ENCODE measurements at places on chromosomes 3 and 15.

DNA sequence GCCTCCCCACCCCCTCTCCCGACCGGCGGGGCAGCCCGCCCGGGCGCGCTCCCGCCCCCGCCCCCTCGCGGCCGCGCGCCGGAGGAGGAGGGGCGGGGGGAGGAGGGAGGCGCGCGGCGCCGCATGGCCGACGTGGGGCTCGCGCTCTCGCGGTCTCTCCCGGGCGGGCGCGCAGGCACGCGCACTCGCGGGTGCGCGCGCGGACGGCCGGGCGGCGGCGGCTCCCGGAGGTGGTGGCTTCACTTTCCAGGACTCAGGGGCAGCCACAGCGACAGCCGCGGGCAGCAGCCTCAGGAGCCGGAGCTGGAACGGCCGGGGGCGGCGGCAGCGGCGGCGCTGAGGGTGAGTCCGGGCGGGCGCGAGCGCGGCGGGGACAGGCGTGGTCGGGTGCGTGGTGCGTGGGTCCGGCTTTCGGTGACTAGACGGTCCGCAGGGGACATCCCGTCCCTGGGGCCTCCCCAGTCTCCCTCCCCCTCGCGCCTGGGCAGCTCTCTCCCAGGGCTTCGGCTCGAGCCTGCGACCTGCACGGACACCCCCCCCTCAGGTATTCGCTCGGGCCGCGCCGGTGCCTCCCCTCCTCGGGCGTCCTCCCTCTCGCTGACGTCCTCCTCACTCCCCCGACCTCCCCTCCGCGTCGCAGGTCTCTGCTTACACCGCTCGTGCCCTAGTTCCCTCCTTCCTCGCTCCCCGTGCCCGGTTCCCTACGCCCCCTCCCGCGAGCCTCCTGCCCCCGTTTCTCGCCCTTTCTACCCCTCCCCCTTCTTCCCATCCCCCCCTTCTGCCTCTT is at the start of gene UBE2E2:
Gene UBE2E2 (plus strand): TSS at position 407 of the 787 bp plus-strand sequence.
- no peak for DNase-seq

- DNase-seq, result no peak
Observed at GRCh38 chr3:11624161-11624560, 19.6 kb downstream of the VGLL4 start.

GRCh38 chr3:88226910-88227309 is 77.2 kb downstream of the C3orf38 start:
- DNase-seq, result no peak

DNA sequence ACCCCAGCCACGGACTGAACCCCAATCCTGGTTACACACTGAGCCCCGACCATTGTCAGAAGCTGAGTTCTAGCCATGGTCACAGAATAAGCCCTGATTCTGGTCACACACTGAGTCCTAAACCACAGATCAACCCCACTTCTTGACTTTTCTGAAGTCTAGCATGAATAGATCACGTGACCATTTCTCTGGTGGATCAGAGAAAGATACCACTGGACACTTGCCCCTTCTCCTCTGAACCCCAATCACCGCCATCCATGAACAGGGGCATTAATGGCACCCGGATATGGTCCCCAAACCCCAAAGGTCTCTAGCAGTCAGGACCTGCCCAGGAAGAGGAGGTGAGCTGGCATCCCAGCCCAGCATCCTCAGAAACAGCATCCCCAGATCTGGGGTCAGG is 9.1 kb downstream of the HCN4 start:
- DNase-seq, result no peak

GRCh38 chr3:176992978-176993377 is 204.3 kb downstream of the TBL1XR1 start:
- DNase-seq, result no peak

DNA sequence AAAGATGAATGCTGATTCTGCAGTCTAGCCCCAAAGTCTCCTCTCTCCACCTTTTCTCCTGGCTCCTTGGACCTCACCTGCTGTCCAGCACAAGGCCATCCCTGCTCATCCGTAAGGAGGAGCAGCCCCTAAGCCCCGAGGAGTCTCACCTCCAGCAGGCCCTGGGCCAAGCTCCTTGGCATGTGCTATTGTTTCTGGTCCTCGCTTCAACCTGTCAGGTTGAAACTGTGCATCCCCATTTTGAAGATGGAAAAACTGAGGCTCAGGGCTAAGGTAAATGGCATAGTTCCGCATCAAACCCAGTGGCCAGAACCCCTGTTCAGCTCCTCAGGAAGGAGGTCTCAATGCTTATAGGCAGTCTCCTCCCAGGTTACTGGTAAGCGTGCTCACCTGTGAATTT is 26.1 kb downstream of the CHDH start:
- no peak for DNase-seq

DNA sequence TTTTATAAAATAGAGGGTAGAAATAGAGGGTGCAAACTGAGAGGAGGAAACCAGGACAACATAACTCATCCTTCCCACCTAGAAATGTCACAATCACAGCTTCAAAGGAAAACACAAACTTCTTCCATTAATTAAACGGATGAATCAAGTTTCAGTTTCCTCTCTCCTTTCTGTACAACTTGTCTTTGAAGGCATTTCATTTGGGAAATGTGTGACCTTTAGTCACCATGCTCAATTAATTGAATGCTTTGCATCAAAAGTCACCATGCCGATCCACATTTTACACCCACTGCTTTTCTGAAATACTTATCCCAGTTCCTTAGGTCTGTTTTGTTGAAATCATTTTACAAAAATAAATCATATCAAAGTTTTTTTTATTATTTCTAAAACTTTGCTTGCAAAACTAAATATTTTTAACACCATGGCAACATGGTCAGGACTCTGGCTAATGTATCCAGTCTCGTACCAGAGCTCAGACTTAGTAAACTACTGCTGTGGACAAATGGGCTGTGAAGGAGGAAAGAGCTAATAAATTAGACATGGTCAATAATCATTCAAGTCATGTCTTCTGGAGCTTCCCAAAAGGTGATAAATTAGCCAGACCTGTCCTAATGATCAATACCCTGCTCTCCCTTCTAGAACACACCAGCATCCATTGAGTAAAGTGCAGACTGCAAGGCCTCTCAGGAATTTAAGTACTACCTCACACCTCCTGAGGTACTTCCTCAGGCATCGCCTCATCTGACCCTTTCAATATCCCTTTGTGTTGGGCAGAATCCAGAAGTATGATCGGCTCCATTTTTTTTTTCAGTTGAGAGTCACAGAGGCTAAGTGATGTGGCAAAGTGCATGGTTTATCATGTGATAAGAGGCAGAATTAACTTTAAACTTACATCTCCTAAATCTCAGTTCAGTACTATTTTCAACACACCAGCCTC is 161.3 kb downstream of the GREM1 start:
- no peak for DNase-seq

- DNase-seq, result no peak
Observed at GRCh38 chr3:160617636-160618035, 52.3 kb upstream of the KPNA4 start.

DNA sequence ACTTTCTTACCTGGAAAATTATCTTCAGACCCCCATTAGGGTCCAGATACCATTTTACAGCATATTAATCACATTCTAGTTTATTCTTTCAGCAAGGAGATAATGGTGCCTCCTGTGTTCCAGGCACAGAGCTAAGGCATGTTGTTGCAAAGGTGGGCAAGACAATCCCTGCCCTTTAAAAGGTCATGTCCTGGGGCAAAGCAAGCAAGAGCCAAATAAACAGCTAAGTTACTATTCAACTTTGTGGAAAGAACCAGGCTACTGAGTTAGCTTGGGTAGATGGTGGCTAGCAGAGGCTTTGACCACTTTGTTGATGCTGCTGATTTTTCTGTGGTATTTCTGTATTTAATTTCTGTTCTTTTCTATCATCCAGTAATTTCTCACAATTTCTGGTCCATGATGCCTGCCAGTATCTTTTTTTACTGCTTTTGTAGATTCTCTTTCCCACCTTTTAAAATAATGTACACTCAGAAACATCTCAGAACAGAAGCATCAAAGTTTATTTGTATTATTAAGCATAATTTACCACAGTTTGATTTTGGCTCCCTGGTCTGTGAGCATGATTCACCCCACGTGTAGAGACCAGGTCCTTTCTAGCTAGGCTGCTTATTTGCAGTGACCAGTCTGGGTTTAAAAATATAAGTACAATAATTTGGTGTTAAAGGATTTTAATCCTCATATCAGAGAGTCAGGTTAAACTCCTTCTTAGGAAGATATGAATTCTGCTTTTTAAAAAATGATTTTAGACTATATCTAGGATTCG is 71.5 kb downstream of the LRRC28 start:
- no peak for DNase-seq

DNA sequence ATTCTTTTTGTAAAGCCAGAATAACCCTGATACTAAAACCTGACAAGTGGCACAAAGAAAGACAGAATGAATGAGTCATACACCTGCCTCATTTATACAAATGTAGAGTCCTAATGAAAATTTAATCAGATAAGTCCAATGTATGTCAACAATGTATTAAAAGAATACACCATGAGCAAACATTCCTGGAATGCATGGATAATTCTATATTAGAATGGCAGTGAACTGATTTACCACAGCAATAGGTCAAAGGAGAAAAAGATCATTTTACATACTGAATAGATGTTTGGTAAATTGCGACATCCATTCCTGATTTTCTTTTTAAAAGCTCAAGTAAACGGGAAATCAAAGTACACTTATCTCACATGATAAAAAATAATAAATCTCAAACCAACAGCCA is 11.2 kb upstream of the LOXL1 start:
- no peak for DNase-seq

GRCh38 chr3:156620260-156620659 is 54.1 kb upstream of the TIPARP start:
- DNase-seq, result peak; percentile 19

- DNase-seq, result no peak
Observed at GRCh38 chr3:125250973-125251372, 38.4 kb upstream of the SLC12A8 start.

DNA sequence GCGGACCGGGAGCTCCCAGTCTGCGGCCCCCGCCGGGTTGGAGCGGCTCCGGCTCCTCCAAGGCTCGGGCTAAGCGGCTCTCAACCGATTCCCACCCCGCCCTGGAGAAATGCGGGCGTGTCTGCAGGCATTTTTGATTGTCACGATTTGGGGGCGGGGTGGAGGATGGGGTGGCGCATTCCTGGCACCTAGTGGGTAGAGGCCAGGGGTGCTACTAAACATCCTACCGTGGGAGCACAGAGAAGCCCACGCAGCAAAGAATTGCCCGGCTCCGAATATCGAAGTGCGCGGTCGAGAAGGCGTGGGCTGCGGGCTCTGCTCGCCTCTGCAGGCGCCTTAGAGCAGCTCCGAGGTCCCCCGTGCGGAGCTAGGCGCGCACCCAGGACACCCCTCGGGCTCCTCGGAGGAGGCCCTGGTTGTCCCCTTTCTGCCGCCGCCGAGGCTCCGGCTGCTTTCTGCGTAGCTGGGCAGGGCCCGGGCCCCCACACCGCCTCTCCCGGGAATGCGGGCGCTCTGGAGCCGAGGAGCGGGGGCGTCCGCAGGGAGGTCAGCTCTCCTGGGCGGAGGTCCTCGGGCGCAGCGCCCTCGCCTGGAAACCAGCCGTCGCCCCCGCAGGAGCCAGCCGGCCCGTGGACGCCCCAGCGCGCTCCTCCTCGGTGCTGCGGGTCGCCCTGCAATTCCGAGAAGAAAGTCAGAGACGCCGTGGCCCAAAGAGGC is 16.5 kb upstream of the LAMP3 start:
- peak; percentile 44 for DNase-seq

- no peak for DNase-seq
Observed at GRCh38 chr15:52164631-52165265, 26.4 kb downstream of the GNB5 start.

- no peak for DNase-seq
Observed at GRCh38 chr3:153657046-153657445, 464.1 kb upstream of the ARHGEF26 start.

DNA sequence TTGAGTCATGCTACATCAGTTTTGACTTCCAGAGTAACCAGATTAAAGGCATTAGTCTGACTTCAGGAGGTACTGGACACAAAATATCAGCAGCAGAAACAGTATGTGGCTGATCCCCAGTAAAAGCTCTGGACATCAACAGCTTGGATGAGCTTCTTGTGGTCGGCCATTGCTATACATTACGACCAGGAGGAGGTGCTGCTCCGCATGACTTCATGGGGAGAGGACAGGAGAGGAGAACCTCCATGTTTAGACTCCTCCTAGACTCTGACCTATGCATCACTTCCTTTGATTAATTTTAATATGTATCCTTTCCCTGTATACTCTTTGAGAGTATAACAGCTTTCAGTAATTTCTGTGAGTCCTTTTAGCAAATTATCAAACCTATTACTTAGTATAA is 285.6 kb upstream of the ARHGEF26 start:
- no peak for DNase-seq

DNA sequence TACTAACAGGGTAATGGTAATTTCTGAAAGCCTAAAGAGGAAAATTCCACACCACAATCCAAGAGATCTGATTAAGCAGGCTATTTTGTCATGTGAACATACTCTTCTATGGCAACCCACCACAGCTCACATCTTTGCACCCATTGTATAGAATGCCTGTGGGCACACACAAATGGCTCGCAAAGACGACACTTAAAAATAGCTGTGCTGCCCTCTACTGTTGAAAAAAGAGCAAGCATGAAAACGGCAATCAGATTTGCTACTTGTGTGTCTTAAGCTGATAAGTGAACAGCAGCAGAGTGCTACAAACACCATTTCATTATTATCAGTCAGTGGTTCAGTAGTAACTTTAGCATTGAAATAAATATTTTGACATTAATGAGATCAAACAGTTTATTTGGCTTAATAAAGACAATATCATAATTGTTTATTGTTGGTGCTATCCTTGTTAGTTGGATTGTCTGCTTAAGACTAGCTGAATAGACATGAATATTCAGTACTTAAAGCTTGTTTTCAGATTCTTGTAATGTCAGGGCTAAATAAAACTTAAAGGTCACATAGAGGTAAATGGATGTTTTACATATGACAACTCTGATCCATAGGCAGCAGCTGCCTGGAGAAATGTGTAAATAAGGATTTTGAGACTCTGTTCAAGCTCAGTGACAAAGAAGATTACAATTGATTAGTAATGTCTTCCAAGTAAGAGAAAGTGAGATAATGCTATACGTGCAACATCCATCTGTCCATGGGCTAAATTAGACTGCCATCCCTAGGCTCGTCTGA is 199.1 kb downstream of the LRRN1 start:
- DNase-seq, result peak; percentile 8

GRCh38 chr15:34625007-34625406 is 41.6 kb upstream of the GOLGA8B start:
- DNase-seq, result no peak

DNA sequence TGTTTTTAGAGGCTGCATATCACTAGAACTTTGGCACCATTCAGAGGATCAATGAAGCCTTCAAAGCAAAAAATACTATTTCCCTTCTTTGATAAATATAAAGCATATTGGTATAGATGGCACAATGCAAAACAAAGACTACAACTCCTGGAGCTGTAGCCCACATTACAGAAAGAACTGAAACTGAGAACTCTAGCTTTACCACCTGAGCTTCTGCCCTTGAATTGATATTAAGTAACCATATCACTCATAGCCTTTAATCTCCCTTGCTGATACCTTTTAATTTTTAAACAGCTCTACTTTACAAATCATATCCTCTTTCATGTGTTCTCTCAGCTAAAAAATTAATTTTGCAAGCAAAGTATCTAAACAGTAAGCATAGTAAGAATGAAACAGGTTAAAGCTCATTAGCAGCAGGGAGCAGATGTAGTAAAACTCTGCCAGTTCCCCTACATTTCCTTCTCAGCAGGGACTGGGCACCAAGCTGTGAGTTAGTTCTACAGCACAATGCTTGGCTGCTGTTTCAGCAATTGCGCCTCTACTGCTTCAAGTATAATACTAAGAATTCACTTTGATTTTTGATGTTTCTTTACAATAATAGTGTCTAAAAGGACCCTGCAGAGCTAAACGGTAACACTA is 97.9 kb upstream of the NANOGP8 start:
- no peak for DNase-seq

GRCh38 chr3:6315906-6316305 is 545.0 kb upstream of the GRM7 start:
- no peak for DNase-seq

Measured in left colon (tissue), 2 donors.